ENCODE measurements at places on chromosomes 12 and 14.
A peak's percentile ranks its signal among the peaks of the same experiment; 100 is the strongest.

- no peaks in the 10 kb centered on the region for H3K27me3 ChIP-seq
- H3K27ac ChIP-seq: peak overlapping the region; percentile 64
- peak; percentile 75 for DNase-seq
Measured at GRCh38 chr12:52032446-52032803, 18.8 kb upstream of the NR4A1 start.

DNA sequence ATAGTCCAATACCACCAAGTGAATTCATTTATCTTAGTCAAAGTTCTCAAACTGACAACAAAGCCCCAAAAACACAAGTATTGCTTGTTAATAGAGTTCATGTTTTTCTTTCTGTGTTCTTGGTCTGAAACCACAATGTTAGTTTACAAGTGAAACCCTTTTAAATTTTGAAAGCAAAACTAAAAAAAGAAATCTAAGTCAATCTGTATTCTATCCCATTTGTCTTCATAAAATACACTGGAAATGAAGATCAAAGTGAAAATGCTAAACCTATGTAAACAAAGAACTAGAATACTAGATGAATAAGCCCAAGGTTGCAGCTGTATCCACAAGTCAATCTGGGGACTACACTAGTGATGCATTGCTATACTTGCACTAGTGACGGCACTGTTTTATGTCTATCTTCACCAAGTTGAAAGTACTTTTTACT, 10.4 kb downstream of the MAP4K5 start:
- H3K27me3 ChIP-seq: no peaks in the 10 kb centered on the region
- peaks cover 6% of the 10 kb centered on the region for H3K36me3 ChIP-seq

DNA sequence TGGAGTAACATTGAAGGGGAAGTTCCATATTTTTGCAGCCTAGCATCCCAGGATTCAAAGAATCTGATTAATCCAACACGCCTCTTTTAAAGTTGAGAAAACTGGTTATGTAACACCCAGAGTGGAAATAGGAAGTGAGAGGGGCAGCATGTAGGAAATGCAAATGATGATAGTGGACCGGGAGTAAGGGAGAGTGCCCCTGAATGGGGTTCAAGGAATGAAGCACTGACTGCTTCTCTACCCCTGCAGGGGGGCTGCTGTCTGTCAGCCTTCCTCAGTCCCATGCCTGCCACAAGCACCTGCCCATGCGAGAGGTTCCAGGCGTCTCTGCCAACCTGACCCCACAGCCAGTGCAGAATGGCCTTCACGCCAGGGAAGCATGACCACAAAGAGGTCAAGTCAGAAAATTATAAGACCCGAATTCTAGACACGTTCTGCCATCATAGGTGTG, 126.5 kb upstream of the CCND2 start:
- H3K27me3 ChIP-seq: no peaks in the 10 kb centered on the region
- H3K36me3 ChIP-seq: no peaks in the 10 kb centered on the region
- no peaks in the 10 kb centered on the region for H3K4me1 ChIP-seq
- H3K4me3 ChIP-seq: no peak overlapping the region
- no peak for DNase-seq

- H3K27ac ChIP-seq: no peak overlapping the region
- no peak for DNase-seq
- H3K4me3 ChIP-seq: no peak overlapping the region
- no peaks in the 10 kb centered on the region for H3K27me3 ChIP-seq
- H3K36me3 ChIP-seq: no peaks in the 10 kb centered on the region
Measured at GRCh38 chr12:52198454-52199215, 6.8 kb upstream of the KRT80 start.
